ENCODE measurements at places on chromosomes 5 and 9. TPM values are rescaled to one million over a fixed set of nuclear protein-coding genes. Genes with fewer than 3 reads are reported as not detected.

DNA sequence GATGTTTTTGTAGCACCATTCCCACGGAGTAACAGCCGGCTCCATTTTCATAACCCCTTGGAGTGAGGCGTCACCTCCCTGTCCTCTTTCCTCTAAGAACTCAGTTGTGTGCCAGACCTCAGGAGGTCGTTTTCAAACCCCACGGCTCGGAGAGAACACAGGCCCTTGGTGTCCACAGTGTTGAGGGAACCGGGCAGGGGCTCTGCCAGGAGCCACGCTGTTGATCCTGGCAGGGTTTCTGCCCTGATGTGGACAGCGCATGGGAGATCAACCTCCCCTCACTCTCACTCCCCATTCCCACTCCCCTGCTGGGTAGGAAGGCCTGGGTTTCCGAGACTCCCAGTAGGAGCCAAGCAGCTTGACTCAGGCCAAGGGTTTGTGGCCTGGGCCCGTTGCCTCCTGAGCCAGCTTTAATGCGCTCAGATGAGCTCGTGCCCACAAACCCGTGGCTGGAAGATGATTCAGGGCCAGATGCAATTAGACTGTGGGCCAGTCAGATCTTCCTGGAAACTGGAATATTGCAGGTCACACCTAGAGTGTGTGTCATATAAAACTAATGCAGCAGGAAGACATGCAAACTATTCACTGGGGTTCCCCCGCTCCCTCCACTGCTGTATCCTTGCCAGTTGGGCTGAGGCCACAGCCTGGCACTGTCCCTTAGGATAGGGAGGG is 133.4 kb downstream of the SLC12A2 start:
- no peak for DNase-seq
- peaks cover 2% of the 10 kb centered on the region for H3K4me1 ChIP-seq
- no peak overlapping the region for H3K4me3 ChIP-seq

- H3K36me3 ChIP-seq = no peaks in the 10 kb centered on the region
- H3K4me3 ChIP-seq = no peak overlapping the region
- H3K27ac ChIP-seq = peak overlapping the region; percentile 64
- H3K4me1 ChIP-seq = peaks cover 52% of the 10 kb centered on the region
Measured at GRCh38 chr5:154368041-154368800, 77.6 kb upstream of the SAP30L start.

DNA sequence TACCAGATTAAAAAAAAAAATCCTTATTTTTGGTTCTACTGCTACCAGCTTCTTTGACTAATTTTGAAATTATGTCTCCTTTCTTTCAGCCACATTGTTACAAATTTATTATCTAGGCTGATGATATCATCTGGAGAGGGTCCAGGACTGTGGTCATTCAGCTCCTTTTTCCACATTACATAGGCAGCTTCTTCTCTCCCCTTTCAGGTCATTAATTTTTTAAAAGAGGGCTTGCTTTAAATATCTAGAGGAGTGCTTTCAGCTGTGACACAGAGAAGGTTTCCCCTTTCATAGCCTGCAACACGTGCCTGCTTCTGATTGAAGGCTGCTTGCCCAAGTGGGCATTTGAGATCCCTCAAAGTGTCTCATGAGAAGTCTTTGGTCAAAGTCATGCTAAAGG is 155.7 kb upstream of the PAPPA start:
- no peaks in the 10 kb centered on the region for H3K27me3 ChIP-seq
- DNase-seq = peak; percentile 7
- no peak overlapping the region for H3K27ac ChIP-seq
- H3K36me3 ChIP-seq = no peaks in the 10 kb centered on the region

PCDHGB3 gene
- 7.4 TPM for total RNA-seq

Measured in SJCRH30 (cell line).